ENCODE measurements at places on chromosomes 6 and 20.

DNA sequence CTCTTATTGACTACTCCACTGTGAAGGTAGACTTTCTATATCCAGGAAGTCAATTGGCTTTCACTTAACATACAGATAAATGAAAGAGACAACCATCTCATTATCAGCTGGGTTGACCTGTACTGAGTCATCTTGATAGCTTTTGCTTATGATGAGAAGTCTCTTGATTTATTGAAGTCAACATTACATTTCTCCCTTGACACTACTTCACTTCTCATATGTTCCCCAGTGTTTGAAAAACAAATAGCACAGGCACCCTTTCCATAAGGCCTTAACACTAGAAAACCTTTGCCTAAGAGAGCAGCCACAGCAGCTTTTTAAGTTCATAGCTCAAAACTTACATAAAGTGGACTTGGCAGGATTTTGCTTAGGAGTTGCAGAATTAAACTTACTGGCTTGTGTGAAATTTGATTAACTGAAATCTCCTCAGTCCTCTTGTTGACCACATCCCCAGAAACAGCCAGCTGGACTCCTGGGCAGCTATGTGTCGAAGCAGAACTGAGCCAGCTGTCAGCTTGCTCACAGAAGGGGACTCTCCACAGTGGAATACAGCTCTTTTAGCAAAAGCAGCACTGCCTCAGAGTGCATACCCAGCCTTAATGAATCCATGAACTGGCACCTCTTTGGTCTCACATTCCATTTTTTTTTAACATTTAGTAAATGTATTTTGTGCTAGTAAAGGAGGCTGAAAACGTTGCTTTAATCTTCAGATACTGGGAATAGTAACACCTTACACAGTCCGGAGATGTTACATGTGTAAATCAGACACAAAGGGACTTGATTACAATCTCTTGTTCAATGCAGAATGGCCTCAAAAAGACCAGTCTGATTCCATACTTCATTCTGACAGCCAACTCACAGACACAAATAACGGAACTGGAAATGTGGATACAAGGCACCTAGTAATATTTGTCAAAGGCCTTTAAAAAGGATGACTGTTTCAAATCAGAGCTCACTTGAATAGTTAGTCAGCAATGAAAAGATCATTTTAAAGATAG lies 1532.7 kb downstream of the HACE1 start:
- no peak for DNase-seq

GRCh38 chr6:11282245-11282644 lies 49.8 kb upstream of the NEDD9 start:
- DNase-seq: no peak

DNA sequence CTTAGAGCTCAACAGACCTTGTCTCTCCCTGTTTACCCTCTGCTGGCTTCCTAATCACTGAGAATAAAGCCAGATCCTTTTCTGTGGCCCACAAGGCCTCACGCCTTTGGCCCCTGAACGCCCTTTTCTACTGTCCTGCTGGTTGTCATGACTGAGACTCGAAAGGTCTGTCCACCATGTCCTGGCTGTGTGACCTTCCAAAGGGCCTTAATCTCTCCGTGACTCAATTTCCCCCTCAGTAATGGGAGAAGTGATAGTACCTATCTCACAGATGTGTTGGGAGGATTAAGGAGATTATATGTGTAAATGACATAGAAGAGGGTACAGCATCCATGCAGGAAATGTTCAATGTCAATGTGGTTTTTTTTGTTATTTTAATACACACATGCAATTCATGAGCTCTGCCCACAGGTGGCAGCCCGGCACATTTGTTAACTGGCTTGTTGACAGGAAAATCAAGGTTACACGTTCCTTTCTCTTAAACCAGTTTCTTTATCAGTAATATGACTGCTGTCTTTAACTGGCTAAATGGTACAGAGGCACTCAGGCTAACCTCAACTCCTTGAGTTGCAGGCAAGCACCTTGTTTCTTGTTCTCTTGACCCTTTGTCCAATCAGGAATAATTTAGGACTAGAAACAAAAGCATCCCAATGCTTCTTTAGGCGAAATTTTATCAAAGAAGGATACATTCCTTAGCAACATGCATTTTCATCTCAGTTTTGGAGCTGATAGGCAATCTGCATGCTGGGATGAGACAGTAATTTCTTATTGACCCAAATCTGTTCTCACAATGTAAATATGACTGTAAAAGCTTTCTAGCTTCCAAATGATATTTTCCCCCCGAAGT lies 16.6 kb downstream of the SLC22A1 start:
- peak; percentile 11 for DNase-seq

DNA sequence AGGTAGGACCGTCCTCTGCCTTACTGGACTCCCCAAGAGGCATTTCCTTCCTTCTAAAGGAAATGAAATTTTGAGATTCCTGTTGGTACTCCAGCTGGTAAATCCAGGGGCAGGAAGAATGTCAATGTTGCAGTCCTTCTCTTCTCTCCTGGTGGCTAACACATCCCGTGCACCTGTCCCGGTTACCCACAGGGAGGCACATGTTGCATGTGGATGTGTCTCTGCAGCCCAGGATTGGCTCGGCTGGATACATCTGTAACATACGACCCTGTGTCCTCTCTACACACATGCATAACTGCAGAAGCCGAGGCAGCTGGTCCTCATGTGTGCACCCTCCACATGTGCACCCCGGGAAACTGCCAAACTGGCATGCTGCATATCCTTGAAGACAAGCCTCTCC lies 1.3 kb upstream of the LRFN2 start:
- DNase-seq: no peak

DNA sequence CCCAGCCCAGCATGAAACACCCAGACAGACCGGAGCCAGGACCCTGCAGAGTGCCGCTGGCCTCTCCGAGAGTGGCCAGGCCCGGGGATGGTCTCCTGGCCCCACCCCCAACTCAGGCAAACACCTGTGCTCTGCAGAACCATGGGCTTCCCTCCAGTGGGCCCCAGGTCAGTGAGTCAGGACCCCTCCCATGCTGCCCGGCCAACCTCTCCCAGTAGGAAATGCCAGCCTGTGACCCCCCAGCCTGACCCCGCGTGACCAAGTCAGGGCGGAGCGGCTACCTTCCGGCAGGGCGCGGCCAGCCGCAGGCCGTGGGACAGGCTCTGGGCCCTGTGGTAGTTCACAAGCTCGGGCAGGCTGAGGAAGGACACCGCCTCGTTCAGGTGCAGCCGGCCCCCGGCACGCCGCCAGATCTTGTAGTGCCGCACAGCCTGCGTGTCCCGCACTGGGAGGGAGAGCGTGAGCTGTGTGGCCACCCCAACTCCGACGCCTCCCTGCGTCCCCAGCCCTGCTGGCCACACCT lies 3.2 kb downstream of the PTK6 start:
- no peak for DNase-seq

DNA sequence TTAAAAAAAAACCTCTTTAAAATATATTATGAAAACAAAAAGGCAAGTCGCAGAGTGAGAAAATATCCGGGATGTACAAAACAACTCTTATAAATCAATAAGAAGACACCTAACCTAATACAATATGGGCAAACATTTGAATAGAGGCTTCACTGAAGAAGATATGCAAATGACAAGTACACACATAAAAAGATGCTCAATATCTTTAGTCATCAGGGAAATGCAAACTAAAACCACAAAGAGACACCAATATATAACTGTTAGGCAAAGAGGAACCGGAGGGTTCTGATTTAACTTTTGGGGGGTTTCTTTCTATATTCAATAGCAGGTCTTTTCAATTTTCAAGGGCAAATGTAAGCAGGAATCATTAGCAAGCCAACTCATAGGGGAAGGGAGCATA lies 480.7 kb upstream of the SPTLC3 start:
- DNase-seq: no peak

GRCh38 chr20:4322499-4322898 lies 307.1 kb upstream of the RNF24 start:
- DNase-seq: no peak

DNA sequence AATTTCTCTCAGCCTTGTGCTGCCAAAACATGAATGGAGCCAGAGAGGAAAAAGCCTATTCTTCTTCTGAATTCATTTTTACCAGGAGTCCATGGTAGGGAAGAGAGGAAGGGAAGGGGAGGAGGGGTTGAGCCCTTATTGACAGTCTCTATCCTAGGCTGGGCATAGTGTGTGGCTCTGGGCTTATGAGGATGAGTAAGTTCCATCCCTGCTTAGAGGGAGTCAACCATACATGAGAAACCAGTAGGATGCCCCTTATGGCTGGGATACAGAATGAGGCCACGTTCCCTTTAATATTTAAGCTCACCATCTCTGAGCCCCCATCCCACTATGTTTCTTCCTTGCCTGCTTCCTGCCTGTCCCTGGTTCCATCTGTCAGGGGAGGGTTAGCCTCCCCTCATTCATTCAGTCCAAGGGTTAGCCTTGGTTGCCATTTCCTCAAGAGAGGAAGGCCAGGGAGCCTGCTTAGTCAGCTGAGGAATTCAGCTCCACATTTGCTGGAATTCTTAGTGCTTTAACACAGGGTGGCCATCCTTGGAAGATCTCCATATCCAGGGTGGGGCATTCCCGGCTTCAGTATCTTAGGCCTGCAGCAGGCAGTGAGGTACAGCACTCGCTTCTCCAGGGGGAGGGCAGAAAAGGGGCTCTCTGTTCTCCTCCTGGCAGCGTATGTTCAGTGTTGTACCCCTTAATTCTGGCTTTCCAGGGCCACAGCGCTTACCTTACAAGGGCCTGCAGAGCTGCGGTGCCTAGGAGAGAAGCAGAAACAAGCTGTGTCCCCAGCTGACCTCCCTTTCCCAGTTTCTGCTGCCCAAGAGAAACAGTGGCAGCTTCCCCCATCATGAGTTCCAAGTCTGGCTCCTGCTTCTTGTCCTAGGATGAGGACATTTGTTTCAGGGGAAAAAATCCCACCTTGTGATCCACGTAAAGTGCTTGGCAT lies 12.5 kb downstream of the SIRT5 start:
- no peak for DNase-seq

GRCh38 chr6:95083506-95083905 lies 493.8 kb upstream of the MANEA start:
- no peak for DNase-seq

DNA sequence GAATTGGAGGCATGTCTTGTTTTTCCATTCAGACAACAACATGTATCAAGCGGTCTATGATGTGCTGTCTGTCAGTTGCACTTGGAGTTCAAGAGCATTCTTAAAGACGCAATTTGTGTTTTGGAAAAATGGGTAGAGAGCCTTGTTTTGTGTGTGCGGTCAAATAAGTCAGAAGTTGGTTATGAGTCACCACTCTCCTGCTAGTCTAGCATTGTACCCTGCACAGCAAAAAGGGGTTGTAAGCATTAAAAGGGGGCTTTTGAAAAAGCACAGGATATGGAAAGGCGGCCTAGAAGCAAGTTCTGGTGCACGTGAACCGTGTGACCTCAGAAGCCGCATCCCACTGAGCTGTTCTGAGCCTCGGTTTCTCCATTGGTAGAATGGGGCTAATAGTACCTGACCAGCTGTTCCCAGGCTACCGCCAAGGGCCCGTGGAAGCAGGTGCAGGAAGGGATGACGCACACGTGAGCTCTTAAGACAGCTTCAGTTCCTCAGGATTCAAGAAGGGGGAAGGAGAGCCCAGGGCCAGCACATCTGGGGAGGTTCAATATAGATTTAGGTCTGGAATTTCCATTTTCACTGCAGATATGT lies 61.6 kb upstream of the SNX9 start:
- DNase-seq: no peak

DNA sequence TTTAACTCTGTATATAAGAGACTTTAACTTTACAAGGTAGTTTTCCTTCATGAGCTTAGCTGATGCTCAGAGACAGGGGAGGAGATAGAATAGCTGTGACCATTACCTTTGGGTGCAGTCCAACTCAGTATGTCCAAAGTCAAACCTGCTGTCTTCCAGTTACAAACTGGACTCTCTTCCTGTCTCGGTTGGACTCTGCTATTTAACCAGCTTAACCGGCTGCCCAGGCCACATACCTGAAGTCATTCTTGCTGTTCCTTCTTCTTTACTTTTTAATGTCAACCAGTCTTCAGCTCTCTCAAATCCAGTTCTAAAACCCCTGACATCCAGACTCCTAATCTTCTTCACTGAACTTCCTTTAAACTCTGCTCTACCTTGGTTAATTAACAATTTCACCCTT lies 138.3 kb upstream of the TSHZ2 start:
- no peak for DNase-seq

GRCh38 chr6:11631008-11631407 lies 93.5 kb downstream of the TMEM170B start:
- no peak for DNase-seq

GRCh38 chr20:2524709-2525506 lies 11.5 kb upstream of the TMC2 start:
- no peak for DNase-seq

DNA sequence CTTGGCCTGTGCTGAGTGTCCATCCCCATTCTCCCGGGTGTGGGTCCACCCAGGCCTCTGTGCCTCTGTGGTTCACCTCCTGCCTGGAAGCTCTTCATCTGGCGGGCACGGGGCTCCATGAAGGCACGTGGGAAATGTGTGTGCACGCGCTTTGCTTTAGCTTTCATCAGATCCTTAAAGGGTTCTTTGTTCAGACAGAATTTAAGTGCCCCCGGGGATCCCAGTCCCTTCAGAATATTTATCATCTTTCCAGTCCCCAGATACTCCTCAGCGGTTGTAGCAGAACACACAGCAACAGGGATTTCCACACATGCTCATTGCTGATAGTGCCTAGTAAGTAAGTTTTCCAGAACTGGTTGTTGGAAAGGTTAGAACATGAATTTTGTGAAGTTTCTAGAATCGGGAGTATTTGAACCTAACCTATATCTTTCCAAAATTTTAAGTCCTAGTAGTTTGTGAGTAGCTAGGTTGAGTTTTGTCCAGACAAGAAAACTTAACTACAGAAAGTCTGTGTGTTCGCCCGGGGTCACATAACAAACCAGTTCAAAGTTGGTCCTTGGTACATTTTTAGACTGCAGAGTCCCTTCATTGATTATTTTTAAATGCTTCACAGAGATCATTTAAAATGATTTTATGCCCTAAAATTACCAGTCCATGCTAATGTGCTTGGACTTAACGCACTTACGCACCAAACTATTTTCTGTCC lies 67.7 kb downstream of the RPP40 start:
- no peak for DNase-seq

DNA sequence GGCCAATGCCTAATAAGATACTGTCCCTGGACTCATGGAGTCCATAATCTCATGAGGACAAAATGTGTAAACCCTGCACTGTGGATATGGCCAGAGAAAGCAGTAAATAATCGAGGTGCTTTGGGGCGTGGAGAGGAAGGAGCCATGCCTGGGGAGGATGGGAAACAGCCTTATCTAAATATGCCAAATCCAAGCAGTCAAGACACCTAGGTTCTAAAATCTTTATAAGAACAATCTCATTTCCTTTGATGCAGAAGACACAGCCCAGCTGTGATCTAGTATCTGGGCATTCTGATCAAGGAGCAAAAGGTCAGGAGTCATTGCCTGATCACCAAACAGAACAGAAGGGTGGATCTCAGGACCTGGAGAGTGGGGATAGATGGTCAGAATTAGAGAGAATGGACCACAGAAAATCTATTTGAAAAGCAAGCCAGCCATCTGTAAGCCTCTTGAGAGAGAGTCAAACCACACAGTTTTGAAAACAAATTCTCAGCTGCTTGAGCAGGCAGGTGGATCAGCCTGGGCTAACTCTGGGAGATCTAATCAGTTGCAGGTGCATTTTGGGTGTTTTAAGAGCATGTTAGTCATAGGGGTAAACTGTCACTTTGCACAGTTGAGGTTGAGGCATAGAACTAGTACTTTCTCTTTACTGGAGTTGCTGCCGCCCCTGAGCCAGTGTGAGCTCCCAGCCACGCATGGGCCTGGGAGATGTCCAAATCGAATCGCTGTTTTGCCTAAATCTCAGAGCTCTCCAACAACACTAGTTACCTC lies 130.8 kb upstream of the TNFAIP3 start:
- no peak for DNase-seq
